ENCODE measurements at places on chromosomes 12 and 14.

DNA sequence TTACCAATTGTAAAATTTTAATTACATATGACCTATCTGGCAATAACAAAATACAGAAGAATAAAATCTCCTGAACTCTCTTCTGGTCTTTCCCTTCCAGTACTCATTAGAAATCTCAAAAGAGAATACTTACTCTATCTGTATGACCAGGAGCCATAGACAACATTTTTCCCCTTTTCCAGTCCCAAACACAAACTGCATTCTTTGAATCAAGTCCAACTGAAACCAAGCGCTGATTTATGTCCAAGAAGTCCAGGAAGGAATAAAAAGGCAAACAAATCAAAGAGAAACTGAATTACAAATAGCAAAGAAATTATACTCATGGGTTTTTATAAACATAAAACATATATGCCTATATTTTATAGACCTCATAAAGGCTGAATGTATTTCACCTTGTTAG lies 46.7 kb downstream of the EML5 start:
- no peak for DNase-seq

GRCh38 chr14:100067971-100068959 lies 3.0 kb downstream of the EVL start:
- DNase-seq: peak; percentile 87

GRCh38 chr12:60501124-60501729 lies 905.4 kb downstream of the SLC16A7 start:
- no peak for DNase-seq

GRCh38 chr12:122886851-122887818 lies 8.8 kb downstream of the VPS37B start:
- peak; percentile 36 for DNase-seq

DNA sequence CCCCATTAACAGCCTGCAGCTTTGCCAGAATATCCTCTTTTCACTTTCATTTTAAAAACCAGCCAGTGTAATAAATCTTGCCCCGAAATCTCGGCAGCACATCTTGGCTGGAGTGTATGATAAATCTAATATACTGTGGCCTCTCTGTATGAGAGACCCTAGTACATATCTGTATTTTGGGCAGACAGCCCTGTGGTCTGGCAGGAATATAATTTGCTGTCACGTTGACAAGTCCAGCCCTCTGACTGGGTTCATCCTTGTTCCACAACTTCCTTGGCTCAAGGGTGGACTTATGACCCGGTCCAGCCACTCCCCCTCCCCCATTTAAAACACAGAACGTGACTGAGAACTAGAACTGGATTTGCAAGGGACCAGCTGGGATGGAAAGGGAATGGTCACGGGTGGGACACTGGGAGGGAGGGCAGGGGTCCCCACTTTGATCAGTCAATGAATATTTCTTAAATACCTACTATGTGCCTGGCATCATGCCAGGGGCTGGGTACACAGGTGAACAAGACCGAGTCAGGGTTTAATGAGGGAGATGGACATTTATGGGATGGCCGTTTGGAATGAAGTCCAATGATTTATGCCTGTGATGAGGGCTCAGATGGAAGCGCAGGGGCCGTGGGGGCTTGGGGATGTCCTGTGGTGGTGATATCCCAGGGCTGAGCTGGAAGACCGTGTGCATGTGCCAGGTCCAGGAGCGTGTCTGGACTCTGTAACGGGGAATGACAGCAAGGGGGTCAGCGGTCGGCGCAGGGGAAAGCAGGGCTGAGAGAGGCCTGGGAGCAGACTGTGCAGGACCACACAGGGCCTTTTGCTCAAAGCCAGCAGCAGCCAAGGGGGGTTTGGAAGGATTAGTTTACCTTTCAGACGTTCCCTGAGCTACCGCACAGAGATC lies 190.5 kb downstream of the PHETA1 start:
- DNase-seq: no peak

GRCh38 chr12:99259040-99259934 lies 388.3 kb upstream of the GARIN6 start:
- DNase-seq: no peak

GRCh38 chr14:50008562-50008961 lies 107.8 kb downstream of the VCPKMT start:
- no peak for DNase-seq

- DNase-seq: no peak
Measured at GRCh38 chr14:34548472-34548981, 9.0 kb upstream of the EAPP start.

DNA sequence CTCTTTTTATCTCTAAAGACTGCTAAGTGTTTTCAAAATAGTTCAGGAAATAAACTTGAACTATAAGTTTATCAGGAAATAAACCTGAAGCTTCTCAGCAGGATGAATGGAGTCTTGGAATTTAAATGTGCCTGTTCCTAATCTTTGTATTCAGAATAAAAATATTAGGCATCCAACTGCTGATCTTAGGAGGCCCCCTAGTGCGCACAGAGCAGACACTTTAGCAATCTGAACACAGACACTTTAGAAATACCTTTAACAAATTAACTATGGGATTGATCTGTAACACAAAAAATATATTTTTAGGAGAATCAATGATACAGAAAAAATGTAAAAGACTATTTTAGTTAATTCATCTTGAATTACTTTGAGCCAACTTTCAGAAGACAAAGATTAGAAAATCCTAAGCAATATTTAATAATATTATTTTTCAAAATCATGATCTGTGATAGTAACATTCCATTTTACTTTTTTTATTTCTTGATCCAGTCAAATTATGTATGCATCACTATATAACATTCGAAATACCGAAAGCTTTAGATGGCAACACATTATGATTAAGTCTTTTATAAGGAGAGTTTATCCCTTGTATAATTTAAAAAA lies 80.9 kb downstream of the SLC41A2 start:
- DNase-seq: no peak

DNA sequence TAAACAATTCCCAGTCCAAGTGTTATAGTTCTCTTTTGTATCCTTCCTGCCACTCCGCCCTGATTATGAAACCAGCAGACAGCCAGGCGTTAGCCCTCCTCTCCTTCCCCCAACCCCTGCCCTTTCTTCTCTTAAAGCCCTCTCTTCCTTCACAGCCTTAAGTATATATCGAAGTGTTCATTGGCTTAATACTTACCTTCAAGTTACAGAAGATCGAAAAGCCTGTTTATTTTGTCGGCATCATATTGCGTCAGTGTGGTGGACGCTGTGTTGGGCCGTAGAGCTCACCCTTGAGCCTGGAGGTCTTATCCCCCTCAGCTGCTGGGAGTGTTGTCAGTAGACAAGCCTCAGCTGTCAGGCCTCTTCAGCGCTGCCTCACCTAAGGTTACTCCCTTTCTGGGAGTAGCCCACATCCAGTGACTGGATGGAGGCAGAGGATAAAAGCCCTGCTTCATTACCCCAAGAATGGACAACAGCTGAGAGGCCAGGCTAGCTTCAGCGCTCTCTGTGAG lies 36.2 kb downstream of the CMAS start:
- no peak for DNase-seq

DNA sequence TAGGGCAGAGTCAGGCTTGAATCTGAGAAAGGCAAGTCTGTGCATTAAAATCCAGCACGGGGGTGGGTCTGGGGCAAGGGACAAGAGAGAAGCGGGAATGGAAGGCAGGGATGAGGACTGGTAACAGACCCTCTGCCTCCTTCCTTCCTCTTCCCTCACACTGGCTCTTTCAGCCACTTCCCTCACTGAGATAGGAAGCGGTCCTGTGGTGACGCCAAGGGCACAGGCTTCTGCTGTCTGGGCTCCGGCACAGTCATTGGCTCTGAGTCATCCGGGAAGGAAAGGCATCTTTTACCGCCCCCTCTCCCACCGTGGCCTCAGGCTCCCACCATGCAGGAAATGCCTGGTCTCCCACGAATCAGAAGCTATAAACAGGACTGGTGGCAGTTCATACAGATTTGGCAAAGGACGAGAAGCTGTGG lies 70.2 kb downstream of the ETV6 start:
- peak; percentile 17 for DNase-seq

DNA sequence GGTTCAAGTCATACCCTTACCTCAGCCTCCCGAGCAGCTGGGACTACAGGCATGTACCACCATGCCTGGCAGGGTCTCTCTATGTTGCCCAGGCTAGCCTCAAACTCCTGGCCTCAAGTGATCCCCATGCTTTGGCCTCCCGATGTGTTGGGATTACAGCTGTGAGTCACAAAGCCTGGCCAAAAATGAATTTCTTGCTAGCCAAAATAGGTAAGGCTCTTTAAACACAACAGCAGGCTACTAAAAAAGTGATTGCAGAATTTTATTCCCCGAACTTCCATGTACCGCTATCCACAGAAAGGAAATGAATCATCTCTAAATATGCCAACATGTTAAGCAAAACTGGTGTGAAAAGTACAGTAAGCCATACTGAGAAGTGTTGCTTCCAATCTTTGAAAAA lies 50.6 kb downstream of the WDHD1 start:
- DNase-seq: no peak

DNA sequence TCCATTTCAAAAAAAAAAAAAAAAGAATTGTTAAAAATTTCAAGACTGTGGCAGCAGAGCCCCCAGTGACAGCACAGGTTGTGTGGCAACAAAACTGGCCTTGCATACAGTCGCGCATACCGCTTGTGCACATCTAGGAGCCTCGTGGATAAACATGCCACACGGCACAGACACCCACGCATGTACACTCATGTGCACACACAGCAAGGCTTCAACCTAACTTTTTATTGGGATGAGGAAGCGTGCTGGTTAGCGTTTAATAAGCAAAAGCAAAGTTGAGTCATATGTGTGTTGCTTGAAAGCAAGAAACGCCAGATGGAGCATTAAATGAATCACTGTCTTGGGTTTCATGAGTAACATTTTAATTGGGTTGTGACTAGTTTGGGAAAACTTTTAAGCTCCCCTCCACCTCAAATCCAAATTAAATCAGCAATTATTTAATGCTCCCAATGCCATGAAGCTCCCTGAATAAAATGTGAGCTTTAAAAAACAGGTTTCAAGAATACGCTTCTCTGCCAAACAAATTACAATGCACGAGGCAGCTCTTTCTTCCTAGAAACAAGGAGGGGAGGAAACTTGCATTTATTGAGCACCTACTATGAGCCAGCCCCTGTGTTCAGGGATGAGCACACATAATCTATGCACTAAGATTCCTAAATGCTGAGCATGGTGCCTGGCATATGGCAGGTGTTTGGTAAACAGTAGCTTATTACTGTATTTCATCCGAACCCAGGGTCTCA lies 35.7 kb upstream of the EML1 start:
- no peak for DNase-seq

- DNase-seq: no peak
Measured at GRCh38 chr14:92519246-92520101, 5.9 kb downstream of the RIN3 start.
